H1 (cell line): ENCODE measurements at places on chromosomes 7 and 10.

- no peak for DNase-seq
Observed at GRCh38 chr7:132337450-132338080, 238.7 kb downstream of the PLXNA4 start.

DNA sequence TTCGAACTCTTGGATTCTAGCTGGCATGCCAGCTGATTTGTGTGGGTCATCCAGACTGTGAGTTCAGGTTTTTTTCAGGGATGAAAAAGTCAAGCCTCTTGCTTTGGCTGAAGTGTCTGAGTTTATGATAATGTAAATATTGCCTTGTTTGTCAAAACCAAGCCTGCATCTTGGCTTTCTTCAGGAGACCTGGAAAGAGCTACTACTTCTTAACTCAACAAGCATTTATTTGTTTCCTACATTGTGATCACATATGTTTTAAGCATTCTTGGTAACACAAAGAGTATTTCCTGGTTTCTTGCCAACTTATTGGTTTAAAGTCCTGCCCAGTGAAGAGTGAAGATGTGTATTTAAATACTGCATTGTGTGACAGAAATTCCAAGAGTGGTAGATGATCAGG is 407.1 kb downstream of the LRMDA start:
- no peak for DNase-seq

- DNase-seq, result no peak
Observed at GRCh38 chr10:69878038-69878437, 76.3 kb downstream of the COL13A1 start.

- DNase-seq, result no peak
Observed at GRCh38 chr10:29452546-29452945, 163.7 kb downstream of the LYZL1 start.

GRCh38 chr10:126302476-126302756 is 85.9 kb downstream of the ADAM12 start:
- DNase-seq, result no peak

DNA sequence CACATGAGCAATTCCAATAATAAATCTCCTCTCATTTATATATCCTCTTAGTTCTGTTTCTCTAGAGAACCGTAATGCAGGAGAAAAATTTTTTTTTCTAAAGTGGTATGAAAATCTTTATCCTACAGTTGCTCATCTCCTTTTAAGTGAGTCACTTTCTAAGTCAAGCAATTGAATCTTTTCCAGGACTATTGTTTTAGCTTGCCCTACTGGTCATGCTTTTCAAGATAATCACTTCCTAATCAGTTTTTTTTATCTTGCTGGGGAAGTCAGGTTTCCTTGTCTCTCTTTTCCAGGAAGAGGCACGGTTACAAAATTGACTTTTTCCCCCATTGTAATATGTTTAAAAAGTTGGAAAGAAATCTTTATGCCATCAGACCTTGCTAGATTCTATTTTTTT is 44.0 kb downstream of the INPP5F start:
- no peak for DNase-seq

DNA sequence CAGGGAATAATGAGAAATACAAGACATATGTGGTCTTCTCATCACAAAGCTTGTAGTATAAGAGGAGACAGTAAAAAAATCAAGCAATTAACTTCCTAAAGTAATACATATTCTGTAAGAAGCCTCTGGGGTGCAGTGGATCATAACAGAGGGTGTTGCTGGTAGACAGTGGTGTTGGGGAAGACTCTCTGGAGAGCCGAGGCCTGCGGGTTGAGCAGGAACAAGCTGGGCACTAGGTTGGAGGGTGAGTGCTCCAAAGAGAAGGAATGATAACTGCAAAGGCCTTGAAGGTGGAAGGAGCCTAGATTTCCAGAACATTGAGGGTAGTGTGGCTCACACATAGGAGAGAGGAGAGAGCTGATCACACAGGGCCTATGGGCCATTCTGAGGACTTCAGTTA is 1.5 kb downstream of the GIMAP4 start:
- no peak for DNase-seq

- DNase-seq, result no peak
Observed at GRCh38 chr7:54968018-54968417, 50.8 kb upstream of the EGFR start.

- no peak for DNase-seq
Observed at GRCh38 chr7:157652954-157653826, 316.4 kb downstream of the DNAJB6 start.

- DNase-seq, result no peak
Observed at GRCh38 chr10:110870823-110871297, 868 bp upstream of the PDCD4 start.

DNA sequence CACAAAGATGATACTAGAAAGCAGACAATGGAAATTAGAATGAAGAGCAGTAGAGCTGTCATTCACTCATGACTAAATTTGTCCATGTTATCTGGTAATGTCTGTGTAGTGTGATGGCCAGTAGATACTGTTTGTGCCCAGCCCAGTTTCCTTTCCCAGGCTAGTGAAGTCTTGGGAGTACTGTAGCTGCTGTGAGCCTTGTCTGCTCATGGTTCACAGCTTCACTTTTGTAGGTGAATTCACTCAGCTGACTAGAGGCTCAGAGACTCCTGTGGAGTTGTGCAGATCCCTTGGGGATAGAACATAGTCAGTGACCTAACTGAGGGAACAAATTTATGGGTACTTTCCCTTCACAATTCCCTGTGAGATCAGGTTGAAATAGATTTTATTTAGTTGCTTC is 572.5 kb downstream of the ARL4A start:
- DNase-seq, result no peak

DNA sequence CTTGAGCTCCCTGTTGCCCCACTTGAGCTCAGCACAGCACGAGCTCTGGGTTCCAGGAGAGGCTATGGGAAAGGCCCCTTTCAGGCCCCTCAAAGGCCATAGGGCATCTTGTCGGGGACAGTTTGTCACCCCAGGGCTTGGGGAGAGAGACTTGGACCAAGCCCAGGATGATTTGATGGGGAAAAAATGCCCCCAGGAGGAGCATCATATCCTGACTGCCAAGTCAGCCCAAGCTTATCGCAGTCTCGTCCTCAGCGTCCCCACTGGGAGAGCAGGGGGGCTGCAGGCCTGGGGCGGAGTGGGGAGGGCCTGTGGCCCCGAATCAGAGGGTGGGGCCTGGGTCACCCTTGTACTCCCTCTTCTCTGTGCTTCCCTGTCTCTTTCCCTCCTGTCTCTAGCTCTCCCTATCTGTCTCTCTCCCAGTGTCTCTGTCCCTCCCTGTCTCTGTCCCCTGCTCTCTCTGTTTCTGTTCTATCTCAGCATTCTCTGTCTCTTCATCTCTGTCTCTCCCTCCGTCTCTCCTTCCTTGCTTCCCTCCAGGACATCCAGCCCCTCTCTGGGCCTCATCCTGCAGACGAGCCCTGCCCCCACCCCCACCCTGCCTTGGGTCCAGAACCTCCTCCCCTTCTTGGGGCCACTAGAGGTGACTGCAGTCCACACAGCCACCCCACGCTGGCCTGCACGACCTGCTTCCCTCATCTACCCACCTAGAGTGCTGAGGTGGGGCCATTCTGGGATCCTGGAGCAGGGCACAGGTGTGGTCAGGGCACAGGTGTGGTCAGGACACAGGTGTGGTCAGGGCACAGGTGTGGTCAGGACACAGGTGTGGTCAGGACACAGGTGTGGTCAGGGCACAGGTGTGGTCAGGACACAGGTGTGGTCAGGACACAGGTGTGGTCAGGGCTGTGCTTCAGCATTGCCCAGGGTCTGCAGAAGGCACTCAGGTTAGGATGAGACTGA is 17.3 kb upstream of the GRIFIN start:
- no peak for DNase-seq

- DNase-seq, result no peak
Observed at GRCh38 chr7:137881607-137882260, 35.0 kb upstream of the DGKI start.

GRCh38 chr10:110788620-110789385 is 82.9 kb upstream of the PDCD4 start:
- DNase-seq, result no peak

DNA sequence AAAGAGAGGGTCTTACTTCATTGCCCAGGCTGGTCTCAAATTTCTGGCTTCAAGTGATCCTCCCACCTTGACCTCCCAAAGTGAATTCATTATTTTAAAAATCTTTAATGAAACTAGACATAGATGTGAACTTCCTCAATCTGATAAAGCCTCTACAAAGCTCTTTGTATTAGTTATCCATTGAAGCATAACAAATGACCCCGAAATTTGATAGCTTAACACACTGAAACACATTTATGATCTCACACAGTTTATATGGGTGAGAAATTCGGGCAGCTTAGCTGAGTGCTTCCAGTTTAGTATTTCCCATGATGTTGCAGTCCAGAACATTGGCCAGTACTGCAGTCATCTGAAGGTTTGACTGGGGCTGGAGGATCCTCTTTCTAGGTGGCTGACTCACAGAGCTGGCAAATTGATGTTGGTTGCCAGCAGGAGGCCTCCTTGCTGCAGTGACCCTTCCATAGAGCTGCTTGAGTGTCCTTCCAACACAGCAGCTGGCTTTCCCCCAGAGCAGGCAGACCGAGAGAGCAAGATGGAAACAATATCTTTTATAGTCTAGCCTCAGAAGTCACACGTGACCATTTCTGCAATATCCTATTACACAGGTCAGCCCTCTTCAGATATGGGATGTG is 16.6 kb upstream of the WNT8B start:
- DNase-seq, result no peak

DNA sequence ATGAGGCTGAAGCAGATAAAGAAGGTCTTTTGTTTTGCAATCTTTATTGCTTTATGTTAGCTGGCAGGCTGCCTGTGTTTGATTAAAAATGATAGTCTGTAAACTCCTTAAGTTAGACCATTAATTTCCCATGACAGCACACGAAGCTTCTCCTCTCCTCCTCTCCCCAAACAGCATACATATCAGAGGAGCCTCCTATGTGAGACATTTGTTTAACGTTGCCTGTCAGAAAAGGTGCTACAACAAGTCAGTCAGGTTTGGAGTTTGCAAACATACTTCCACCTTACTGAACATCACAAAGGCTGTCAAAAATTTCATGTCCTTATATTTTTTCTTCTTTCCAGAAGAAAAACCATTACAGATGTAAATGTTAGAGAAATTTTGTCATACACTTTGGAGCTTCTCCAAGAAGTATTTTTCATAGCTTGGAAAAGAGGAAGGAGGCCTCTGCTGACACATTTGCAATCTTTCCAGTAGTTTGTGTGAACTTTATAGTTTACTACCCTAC is 393.1 kb downstream of the EXOC4 start:
- DNase-seq, result no peak

GRCh38 chr10:9645404-9645803 is 1372.3 kb upstream of the CELF2 start:
- DNase-seq, result no peak
